ENCODE measurements at places on chromosomes 6 and 20.

DNA sequence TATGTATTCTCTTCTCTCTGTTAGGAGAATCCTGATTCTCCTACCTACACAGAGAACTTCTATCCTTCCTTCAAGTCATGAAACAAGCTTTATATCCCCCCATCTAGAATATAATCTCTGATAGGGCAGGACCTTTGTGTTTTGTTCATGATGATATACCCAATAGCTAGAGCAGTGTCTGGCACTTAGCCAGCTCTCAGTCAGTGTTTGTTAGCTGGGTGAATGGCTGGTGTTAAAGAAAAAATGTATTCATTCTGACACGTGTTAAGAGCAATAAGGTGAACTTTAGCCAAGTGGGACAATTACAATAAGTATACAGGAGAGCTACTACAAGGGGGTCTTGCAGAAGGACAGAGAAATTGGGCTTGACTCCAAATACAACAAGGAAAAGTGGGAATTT lies 34.3 kb upstream of the TNFRSF21 start:
- no peak for DNase-seq

DNA sequence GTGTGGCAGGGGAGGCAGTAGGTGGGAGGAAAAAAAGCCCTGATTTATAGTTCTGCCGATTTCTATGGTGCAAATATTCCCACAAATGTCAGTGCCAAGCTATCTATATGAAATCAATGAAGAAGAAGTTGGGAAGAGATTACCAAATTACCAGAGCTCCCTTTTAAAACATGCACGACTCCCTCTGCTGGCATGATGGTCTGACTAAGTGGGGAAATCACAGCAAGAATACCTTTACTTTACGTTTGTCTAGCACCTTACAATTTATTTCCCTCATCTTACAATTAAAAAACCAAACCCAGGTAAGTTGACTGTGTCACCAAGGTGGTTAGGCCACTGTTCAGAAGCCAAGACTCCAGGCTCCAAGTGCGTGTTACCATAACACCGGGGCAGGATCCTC lies 55.6 kb downstream of the AGPAT4 start:
- no peak for DNase-seq

- no peak for DNase-seq
These were observed 55.7 kb upstream of the FRMD1 start for GRCh38 chr6:168134560-168135201.

DNA sequence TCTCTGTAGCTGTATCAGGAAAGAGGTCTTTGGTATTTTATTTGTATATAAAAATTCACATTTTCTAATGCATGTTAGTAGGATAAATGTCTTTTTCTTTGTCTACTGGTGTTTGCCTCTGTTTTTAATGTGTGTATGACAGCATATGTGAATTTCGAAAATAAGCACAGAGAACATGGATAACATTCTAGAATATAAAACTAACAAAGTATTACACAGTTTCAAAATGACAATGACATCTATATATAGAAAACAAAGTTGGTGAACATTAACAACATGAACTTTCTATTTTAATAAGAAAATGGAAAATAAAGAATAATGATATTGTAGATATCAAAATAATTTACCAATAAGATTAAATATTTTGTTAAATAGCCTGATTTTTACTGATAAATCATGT lies 608.0 kb downstream of the COL12A1 start:
- DNase-seq = no peak

DNA sequence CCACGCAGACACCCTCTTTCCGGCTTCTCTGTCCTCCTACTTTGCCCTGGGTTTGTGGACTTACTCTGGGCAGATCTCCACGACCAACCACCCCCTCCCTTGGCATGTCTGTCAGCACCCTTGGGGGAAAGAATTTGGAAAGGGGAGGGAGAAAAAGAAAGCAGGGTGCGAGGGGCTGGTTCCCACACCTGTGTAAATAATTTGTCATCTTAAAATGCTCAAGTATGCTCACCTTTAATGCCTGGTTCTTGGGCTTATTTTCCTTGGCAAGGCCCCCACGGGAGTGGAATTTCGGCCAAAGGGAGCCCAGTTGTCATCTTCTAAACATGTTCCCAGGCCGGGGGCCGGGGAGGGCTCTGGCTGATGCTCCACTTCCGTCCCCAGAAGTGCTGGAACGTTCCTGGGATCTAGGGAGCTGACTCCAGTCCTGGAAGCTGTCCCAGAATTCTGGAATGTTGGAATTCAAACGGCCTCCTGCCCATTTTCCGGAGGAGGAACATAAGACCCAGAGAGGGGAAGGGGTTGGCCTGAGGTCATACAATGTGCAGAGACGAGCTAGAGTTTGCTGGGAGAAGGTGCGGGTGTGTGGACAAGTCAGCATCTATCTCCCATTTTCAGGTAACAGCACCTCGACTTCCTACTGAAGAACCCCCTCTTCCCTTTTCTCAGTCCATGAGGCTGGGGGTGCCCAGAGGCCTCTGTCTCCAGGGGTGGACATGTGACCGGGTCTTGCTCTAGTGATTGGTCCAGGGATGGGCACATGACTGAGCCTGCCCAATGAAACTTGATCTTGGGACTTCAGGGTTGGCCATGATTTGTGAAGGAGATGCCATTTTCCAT lies 122.3 kb downstream of the CEBPB start:
- DNase-seq = no peak

- DNase-seq = no peak
These were observed 327.3 kb upstream of the HSF2 start for GRCh38 chr6:122072014-122072647.

DNA sequence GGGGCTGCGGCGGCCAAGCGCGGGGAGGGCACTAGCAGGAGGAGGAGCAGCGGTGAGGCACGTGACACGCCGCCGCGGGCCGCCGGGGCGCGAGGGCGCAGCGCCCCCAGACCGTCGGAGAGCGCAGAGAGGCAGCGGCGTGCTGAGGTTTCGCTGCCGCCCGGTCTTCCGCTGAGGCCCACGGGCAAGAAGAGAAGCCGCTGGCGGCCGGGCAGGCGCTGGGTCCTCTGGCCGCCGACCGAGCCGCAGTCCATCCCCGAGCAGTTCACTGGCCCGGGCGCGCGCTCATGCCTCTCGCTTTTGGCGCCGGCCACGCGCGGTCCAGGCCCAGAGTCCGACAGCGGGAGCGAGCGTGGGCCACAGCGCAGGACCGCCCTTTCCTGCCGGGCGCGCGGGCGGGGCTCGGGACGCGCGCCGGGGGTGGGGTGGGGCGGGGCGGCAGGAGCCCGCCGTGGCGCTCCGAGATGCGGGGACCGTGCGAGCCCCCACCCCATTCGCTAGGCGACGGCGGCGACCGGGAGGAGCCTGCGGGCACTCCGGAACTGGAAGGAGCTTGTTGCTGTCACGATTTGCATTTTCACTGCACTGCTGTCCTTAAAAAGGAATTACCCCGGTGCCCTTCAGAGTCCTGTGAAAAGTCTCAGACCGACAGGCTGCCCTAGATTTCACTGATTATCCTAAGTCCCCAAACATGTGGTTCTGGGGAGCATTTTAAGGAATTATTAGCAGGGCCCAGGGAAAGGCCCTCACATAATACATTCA lies at the start of gene MCUR1:
Gene MCUR1 (minus strand): TSS at position 382 of the 762 bp plus-strand sequence. CDS start 128 bp downstream, at position 254.
- DNase-seq = peak; percentile 77

DNA sequence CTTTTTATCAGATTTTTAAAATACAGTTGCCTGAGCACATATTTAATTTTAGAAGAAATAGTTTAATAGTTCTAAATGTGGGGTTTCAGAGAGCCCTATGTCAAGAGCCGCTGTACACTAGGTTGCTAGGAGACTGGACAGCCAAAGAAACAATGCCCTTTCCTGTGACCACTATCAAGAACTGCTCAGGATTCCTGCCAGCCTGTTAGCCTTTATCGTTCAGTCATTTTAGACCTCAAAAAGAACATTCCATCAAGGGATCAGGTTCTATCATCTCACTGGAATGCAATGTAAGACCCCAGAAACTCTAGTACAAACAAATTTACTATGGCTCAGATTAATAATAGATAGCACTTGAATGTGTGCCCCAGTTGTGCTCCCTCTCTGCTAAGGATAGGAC lies 181.2 kb upstream of the CCN2 start:
- DNase-seq = no peak

DNA sequence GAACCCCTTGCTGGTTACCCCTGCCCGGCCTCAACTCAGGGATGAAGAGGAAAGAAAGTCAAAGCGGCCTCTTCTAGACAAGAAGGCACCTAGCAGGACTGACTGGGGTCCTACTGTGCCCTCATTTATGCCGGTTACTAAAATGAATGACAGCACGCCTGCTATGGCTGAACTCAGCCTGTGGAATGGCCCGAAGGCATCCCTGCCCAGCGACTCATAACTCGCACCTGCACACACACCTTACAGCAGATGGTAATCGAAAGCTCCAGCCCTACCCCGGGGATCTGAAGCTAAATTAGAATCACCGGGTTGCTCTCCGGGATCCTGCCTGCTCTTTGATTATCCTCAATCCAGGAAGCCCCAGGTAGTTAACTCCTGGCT lies 747 bp upstream of the TXNDC5 start:
- DNase-seq = no peak

- DNase-seq = no peak
These were observed 242.4 kb downstream of the ALDH8A1 start for GRCh38 chr6:134707342-134708031.

- DNase-seq = no peak
These were observed 348.6 kb upstream of the SOX4 start for GRCh38 chr6:21244897-21245470.

DNA sequence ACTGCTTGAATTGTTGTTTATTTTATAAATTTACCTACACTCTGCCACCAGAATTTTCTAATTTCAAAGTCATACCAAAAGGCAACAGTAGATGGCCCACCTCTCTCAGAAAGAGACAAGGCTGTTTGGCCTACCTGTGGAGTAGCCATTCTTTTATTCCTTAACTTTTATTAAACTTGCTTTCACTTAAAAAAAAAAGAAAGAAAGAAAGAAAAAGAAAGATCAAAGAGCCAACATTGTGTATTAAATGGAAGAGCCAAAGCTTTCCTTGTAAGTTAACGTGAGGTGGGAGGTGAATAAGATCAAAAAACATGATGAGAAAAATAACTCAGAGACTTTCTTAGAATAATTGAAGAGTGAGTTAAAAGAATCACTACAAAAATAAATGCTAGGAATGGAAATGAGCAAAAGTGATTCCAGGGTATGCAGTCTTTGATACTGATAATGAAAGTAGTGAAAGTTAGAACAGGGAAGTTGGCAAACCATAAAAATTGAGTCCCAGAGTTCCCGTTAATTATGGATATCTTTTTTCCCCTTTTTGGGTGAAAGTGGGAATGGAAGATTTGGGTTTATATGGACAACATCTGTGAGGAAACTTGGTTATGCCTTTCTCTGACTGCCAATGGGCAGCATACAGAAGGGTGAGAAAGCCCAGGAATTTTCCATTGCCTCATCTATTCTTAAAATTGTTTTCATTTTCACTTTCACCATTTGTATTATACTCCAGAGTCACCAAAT lies 35.9 kb upstream of the MYB start:
- DNase-seq = no peak

- no peak for DNase-seq
These were observed 39.9 kb upstream of the SAMD5 start for GRCh38 chr6:147468634-147469033.

DNA sequence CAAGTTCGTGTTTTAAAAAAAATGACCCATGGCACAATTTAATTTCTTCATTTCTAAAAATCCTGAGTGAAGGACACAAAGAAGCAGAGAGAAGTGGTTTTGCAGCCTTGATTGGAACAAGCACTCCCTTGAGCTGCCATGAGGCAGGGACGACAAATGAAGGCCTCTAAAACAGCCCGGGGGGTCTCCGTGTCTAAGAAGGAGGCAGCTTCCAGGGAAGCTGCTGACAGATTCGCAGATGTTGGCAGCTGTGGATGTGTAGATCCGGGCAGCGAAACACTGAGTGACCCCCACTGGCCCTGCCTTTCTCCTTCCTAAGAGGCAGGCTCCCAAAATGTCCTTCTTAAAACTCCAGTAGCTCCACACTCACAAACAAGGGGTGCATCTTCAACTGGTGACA lies 9.6 kb upstream of the LBP start:
- no peak for DNase-seq

DNA sequence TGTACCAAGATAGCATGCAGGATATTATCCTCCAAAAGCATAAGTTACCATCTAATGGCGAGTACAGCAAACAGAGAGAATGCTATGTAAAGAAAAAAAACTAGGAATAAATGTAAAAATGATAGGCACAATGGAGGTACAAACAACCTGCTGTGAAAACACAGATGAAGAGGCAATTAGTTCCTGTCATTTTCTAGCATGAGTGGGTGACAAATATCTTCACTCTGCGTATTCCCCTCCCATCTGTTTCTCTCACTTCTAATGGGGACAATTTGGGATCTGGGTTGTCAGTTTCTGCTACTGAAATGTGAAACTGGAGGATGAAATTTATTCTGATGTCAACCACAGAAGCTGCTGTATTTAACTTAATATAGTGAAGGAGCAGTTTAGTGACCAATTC lies 11.7 kb upstream of the PTPRK start:
- no peak for DNase-seq

GRCh38 chr6:101001012-101001411 lies 119.9 kb upstream of the ASCC3 start:
- no peak for DNase-seq

DNA sequence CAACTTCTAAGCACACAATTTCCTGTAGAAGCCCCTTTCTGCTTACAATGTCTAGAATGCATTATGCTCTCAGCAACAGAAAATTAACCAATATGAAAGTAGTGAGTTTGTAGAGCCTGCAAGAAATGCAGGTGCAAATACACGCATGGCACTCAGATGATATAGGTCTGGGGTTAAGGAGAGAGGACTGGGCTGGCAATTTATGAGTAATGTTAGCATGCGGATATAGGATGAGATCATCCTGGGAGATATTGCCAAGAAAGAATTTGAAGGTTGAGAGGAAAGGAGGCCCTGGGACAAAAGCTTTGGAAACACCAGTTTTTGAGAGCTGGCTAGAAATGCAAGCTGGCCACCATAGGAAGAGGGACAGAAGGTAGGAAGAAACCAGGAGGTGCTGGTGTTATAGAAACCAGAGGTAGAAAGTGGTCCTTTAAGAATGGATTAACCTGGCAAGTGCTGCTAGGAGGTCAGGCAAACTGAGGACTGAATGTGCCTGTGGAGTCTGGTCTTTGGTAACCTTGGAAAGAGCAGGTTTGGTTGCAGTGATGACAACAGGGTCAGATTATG lies 183.2 kb upstream of the MYLIP start:
- no peak for DNase-seq

- DNase-seq = no peak
These were observed 335.0 kb downstream of the CDH4 start for GRCh38 chr20:61587036-61587435.

DNA sequence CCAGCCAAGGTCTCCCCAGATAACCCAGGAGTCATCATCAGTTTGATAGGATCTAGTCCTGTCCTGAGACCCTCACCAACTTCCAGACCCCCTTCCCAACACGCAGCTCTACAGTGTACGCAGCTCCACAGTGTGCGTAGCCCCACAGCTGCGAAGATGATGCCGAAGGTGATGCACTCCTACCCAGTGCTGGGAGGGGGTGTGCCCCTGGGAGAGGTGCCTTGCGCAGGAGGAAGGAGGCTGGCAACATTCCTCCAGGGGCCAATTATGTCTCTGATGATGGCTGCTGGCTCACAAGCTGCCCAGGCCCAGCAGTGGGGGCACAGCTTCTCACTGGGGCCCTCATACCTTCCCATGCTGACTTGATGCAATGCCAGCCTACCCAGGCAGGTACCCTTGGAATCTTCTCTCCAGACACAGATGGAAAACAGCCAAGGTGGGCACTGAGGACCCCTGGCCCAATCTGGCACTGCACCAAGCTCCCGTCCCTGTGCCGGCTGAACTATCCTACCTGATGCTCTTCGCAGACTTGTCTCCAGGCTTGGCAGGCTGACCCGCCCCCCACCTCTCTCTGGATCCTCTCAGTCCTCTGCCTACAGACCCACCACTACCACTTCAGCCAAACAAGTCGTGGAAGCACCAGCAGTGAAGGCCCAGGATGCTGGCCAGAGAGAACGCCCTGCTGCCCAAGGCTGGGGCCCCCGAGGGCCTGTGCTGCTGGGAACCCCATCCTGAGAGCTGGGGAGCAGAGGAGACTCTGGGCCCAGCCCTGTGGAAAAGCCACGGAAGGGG lies 1.4 kb downstream of the ZNF512B start:
- no peak for DNase-seq

All from stimulated activated CD4-positive, alpha-beta T cell treated with anti-CD3 and anti-CD28 coated beads, Interleukin-4, amount 100 ng/mL, for 1 hour (primary cell).